Left hindlimb (tissue), 1 donor: ENCODE measurements at places on chromosomes 1 and 21.

DNA sequence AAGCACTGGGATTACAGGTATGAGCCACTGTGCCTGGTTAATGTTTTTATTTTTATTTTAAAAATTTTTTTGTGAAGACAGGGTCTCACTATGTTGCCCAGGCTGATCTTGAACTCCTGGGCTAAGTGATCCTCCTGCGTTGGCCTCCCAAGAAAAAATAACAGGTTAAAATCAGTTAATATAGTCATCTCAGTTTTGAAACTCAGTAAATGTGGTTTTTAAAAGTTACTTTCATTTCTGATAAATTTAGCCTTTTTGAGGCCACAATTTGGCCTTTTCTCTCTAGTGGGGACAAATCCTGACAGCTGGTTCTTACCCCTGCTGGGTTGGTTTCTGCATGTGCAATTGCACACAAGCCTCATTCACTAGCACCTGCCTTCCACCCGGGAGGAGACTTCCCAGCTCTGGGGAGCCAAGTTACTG, 13.3 kb downstream of the PMF1 start:
- DNase-seq = no peak

GRCh38 chr1:112701227-112702066, 5.5 kb downstream of the RHOC start:
- DNase-seq = peak; percentile 38

- no peak for DNase-seq
Observed at GRCh38 chr1:92447033-92447681, 39.6 kb downstream of the GFI1 start.

GRCh38 chr1:91059157-91059556, 37.3 kb upstream of the ZNF644 start:
- no peak for DNase-seq

DNA sequence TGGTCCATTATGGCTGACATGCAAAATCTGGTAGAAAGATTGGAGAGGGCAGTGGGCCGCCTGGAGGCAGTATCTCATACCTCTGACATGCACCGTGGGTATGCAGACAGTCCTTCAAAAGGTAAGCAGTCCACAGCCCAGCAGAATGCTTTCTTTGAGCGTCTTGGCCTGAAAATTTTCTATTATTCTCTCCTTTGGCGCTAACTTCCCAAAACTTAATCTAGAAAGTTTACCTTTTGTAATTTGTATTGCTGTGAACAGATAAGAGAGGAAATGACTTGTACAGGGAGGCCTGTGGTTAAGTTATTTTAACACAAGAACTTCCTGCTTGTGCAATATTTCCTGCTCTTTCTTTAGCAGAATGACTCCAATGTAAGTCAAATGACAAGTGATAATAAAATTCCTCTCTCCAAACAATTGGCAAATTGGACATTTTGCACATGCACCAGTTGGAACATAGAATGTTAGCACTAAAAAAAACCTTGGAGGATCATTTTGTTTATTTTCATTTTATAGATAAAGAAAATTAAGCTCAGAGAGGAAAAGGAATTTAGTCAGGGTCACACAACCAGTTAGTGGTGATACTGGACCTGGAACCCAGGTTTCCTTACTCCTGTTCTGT, 18.9 kb downstream of the CAP1 start:
- no peak for DNase-seq

DNA sequence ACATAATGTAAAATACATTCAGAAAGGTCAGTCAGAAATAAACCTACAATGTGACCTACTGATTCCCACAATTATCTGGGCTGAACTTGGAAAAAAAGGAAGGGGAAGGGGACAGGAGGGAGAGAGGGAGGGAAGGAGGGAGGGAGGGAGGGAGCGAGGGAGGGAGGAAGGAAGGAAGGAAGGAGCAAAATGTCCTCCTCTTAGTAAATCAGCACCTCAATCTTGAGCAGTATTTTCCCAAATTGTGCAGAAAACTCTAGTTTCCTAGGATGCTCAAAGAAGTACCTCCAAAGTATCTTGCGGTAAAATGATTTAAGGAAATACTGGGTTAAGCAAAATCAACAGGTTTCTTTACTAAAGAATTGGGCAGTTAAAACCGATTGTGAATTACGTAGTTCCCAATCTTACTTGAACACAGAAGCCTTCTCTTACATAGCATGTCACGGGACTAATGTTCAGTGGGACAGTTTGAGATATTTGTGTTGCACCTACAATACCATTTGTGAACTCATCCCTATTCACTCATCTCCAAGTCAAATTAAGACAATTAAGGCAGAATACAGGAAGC, 51.0 kb upstream of the ASPM start:
- DNase-seq = no peak

DNA sequence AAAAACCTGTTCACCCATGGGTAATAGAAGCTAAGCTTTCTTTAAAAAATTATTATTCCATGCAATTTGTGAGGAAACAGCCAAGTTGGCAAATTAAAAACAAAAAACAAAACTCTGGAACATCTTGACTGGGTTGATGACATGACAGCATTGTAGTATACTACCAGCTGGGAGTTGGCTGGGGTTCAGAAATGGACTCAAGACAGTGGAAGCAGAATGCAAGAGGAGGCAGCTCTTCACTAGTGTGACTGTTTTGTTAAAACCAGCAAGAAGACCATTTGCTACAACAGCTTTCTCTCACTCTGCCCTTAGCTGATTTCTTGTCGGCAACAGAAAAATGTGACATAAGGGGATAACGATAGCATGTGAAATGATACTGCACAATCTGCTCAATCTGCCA, 1298.9 kb upstream of the ADGRL4 start:
- DNase-seq = no peak

GRCh38 chr1:161209790-161210409, 5.2 kb upstream of the FCER1G start:
- DNase-seq = no peak

DNA sequence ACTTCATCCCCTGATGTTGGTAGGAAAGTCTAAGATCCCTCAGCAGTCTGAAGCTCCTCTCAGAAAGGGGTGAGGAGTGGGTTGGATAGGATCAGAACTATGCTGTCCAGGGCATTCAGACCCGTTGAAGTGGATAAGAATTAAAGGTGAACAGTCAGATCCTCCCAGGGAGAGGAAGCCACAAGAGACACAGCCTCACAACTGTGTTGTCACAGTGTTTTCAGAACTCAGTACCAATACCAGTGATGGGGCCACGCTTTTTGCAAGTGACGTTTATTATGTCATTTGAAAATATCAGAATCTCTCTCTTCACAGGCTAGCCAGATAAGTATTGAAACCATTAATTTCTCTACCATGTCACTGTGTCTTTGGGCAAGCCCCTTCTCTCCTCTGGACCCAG, 15.4 kb upstream of the EPS15 start:
- DNase-seq = no peak

GRCh38 chr1:231216498-231216897, 24.5 kb upstream of the GNPAT start:
- DNase-seq = no peak

DNA sequence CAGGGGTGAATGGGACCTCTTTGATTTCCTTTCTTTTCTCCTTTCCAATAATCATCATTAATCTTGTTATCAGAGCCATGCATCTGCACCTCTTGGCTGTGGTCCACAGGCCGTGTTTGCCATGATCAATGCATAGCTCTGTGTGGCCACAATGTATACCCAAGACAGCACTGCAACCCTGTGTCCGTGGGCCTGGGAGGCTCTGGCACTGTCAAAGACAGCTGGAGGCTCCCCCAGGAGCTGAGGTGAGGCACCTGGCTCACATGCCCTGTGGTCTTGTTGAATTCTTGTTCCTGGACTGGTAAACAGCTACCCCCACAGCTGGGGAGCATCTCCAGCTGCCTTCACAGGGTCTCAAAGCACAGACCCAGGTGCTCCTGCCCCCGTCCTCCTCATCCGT, 67.2 kb upstream of the SELENON start:
- peak; percentile 19 for DNase-seq
